T47D (cell line): ENCODE measurements at places on chromosomes 16 and 17.
A peak's percentile ranks its signal among the peaks of the same experiment; 100 is the strongest.

DNA sequence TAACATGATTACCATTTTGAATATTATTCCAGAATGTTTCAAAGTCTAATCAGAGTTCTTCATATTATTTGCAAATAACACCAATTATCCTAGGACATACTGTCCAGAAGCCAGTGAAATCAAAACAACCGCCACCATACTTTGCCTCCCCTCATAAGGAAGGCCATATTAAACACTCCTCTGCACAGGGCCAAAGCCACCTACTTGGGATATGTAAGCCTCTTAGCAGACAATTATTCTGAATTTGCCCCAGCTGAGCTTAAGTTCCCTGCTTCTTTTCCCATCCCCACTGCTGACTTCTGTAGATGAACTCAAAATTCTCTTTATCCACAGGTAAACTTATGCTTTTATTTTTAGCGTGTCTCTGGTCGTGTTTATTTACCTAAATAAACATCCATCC lies 374.0 kb downstream of the KIF2B start:
- no peak for DNase-seq

DNA sequence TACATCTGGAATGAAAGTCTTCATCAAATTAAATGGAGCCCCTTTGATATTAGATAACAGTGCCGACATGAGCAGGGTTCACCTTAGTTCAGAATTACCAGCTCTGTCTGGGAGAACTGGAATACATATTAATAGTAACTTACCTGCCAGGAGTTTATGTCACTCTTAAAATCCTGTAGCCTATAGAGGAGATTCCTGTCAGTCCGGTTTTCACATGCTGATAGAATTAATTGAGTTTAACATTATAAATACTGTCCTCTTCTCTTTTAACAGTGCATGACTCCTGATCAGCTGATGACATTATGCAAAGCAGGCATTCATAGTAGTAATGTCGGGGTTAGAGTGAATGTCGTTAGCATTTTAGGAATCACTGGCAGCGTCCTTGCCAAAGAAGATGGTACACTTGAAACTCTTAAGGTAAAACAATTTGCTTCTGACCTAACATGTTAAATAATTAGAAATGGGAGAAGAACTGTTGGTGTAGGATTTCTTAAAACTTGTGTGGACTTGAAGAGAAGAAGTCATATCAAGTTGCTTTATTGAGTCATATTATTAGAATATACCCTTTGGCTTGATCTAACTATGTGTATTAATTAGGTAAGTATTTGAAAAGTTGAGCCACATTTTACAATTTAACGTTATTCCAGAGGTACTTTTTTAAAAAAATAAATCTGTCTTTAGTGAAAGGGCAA lies 34.3 kb downstream of the HEATR3 start:
- DNase-seq: peak; percentile 3

GRCh38 chr16:59355704-59356103 lies 621.6 kb upstream of the GOT2 start:
- no peak for DNase-seq

DNA sequence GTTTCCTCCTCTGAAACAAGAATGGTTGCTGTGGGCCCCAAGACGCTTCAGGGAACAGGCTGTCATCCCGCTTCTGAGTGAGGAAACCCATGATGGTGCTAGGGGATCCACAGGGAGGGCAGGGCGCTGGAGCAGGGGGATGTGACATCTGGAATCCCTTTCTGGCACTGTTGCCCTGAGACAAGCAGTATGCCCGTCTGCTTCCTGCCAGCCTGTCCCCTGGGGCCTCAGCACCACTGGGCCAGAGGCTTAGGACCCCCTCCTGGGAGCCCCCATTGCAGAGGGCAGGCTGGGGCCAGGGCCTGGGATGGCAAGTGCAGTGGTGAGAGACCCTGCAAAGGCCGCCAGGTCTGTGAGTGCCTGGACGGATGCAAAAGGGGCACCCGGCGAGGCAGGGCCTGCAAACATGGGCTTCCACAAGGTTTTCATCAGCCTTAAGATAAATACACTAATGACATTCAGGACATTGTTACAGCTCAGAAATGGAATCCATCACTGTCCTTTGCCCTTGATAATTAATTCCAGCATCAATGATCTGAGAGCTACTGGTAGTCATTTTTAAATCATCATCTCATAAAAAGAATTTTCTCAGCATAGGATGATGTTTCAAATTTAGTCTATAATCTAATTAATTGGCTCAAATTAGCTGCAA lies 51.6 kb downstream of the PRMT7 start:
- no peak for DNase-seq
